ENCODE measurements at places on chromosomes 7 and 10. TPM values are rescaled to one million over a fixed set of nuclear protein-coding genes. Genes with fewer than 3 reads are reported as not detected.

- no peak for DNase-seq
These were observed 40.2 kb downstream of the PDSS1 start for GRCh38 chr10:26737730-26738129.

DNA sequence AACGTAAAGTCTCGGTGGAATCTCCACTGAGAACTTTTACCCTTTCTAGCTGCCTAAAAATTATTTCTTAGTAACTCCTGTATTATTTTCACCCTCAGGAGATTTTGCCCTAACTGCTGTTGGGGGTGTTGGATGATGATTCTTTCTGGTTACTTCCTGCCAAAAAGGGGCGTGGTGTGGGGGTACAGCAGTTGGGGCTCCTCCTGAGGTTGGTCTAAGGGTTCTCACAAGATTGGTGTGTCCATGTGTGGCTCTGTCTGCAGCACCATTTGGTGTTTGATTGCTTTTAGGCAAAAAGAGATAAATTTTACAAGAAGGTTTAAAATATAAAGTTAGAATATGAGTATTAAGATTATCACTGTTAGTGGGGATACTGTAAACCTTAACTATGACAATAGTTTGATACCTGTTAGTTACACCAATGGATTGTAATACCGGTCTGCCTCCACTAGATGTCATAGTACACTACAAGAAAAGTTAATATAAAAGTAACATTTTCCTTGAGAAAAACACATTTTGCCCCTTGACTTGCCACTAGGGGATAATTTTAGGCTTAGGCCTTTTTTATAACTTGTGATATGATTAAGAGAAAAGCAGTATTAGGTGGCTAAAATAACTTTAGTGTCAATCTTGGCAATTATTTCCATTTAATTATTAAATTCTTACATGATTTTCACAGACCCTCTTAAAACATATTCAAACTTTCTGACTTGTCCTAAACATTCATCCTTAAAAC is 928.7 kb downstream of the IPMK start:
- DNase-seq: no peak

GRCh38 chr10:19706904-19707303 is 109.3 kb upstream of the PLXDC2 start:
- no peak for DNase-seq

GRCh38 chr10:99976886-99977665 is 32.7 kb downstream of the DNMBP start:
- DNase-seq: peak; percentile 68

DNA sequence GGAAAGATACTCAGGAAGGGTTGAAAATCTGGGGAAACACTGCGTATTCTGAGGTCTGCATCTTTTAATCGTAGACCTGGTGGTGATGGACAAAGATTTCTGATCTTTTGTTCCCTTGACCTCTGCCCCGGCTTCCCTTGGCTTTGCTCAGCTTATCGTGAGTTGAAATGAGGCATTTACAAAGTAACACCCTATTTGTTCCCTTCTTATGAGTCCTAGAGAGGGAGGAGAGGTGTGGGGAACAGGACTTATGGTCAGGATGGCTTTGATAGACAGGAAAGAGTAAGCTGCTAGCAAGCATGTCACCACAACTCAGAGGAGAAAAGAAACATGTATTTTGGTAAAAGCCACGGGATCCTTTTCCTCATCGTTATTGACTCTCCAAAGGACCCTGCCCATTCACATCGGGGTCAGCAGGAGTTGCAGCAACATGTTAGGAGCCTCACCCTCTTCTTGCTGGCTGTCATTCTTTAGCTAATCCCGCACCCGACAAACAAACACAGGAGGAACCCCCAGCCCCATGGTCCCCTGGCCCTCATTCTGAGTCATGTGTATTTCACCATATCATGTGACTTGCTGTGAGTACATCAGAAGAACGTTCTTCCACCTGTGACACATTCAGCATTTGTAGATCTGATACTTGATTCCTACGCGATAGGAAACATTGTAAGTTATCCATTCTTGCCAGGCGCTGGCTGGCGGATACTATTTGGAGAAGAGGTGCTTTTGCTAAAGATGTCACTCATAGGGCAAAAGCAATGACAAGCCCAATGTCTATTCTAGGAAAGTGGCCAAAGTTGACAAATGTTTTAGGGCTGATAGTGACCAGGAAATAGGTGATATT is 170.1 kb downstream of the RTKN2 start:
- DNase-seq: no peak

DNA sequence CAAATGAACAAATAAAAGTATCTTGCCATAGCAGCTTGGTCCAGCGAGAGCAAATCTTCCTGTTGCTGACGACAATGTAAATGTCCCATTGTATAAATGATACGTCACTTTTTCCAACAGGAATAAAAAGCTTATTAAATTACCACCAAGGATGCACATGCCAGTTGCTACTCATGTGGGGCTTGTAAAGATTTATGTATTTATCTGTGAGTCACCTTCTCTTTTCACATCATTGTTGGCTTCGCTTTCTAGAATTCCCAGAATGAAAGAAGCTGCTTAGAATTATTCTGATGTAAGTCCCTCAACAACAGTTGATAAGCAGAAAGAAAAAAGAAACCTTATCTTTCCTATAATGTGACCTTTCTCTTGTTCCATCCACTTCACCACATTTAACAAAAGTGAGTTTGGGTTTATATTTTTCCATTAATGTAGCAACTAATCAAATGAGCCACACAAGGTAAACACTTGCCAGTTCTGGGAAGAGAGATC is 22.4 kb downstream of the DNAJC12 start:
- DNase-seq: no peak

GRCh38 chr10:102102421-102102820 is 17.7 kb downstream of the LDB1 start:
- no peak for DNase-seq

GRCh38 chr7:116702046-116702785 is 30.2 kb downstream of the MET start:
- no peak for DNase-seq

- peak; percentile 63 for DNase-seq
These were observed 254.9 kb downstream of the KIAA1217 start for GRCh38 chr10:24463611-24464426.

- DNase-seq: no peak
These were observed 44.9 kb upstream of the SHH start for GRCh38 chr7:155857141-155857540.

- DNase-seq: no peak
These were observed 6.1 kb upstream of the TMEM184A start for GRCh38 chr7:1562116-1562515.

GNB2 gene
- total RNA-seq: 69.4 TPM

Measured in skin of body (tissue), 3 donors.